ENCODE measurements at places on chromosomes 5 and 9.

DNA sequence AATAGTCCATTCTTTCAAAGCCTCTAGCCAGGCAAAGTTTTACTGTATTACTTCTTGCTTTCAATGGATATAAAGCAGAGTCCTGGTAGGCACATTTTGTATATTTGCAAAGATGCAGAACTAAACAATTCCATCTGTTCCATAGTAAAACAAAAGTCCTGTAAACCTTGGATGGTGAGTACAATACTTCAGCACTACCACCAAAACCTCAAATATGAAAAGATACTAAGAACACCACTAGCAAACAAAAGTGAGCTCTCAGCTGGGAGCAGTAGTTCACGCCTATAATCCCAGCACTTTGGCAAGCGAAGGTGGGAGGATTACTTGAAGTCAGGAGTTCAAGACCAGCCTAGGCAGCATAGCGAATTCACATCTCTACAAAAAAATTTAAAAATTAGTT lies 195.0 kb downstream of the MSX2 start:
- no peak for DNase-seq

DNA sequence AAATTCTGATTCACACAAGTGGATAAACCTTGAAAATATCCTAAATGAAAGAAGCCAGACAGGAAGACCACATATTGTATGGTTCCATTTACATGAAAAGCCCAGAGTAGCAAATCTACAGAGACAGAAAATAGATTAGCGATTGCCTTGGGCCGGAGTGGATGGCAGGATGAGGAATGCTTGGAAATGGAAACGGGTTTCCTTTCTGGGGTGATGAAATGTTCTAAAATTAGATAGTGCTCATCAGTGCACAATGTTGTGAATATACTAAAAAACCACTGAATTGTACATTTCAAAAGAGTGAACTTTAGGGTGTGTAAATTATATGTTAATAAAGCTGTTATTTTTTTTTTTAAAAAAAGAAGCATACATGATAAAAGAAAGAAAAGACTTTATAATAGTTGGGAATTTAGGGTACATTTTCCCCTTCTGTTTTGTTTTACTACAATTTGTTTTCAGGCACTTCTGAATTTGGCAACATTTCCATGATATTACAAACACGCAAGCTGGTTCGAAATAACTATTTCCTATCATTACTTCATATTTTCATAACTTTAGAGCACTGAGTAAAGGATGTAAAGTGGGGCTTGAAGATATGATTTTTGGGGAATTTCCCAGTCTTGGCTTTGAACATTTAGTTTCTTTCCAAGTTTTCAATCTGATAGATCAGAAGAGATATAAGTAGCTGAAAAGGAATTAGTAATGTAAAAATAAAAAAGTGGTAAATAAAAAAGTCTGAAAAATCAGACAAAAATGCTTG lies 23.9 kb downstream of the SLC35A4 start:
- DNase-seq: no peak

DNA sequence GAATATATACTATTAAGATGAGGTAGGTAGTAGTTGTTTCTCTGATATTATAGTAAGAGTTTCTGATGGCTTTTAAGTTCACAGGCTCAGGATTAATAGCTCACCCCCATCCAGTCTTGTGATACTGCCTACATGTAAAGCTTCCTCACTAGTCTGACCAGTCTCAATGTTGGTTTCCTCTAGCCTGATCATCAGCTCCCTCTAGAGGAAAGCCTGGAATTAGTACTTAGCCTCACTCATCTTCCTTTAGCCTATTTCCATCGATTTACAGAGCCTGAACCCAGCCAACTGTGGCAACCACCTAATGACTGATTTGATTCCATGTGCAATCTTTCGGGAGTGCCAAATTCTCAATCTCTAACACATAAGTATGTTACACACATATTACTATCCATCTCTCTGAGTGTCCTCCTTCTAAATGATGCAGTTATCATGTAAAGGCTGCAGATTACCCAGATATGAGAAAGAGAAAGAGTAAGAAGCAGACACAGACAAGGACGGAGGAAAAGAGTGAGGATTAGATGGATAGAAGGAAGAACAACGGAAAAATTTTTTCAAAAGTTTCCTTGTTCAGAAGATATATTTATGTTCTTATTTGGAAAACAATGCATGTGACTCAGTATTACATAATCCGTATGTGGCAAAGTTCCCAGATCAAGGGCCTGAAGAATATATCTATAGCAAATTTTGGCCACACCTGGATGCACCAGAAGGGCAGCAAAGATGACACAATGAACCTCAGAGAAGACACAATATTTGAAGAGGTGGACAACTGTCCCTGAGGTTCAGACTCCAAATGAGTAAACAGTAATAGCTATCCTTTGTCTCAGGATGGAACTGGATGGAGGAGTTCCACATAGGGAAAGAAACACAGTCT lies 333.7 kb downstream of the ELAVL2 start:
- no peak for DNase-seq

- DNase-seq: no peak
These were observed 2.1 kb downstream of the RPL7A start for GRCh38 chr9:133349965-133350616.

GRCh38 chr5:169893571-169893970 lies 86.7 kb downstream of the INSYN2B start:
- DNase-seq: no peak

DNA sequence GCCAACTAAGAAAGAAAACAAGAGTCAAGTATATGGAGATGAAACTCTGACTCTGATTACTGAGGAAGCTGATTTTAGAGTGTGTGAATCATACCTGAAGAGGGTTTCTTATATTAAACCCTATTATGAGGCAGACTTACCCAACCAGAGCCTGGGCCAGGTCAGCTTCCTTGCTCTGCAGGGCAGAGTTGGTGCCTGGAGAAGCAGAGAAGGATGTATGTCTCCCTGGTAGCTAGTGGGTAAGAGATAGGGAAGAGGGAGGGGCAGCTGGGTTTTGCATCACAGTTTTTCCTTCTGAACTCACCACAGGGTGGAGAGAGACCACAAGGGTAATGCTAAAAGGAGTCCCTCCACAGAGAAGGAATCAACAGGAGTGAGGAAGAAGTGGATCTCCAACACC lies 104.1 kb downstream of the CMYA5 start:
- no peak for DNase-seq

DNA sequence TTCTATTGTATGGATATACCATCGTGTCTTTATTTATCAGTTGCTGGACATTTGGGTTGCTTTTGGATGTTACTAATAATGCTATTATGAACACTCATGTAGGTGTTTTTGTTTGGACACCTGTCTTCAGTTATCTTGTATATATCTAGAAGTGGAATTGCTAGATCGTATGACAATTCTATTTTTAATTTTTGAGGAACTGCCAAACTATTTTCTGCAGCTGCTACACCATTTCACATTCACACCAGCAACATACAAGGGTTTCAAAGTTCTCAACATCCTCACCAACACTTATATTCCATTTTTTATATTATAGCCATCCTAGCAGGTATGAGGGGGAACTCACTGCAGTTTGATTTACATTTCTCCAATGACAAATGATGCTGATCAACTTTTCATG lies 324.6 kb downstream of the CAAP1 start:
- no peak for DNase-seq

GRCh38 chr5:96752341-96753016 lies 55.3 kb downstream of the ERAP1 start:
- DNase-seq: no peak

GRCh38 chr5:111667128-111667736 lies 89.8 kb downstream of the NREP start:
- no peak for DNase-seq

DNA sequence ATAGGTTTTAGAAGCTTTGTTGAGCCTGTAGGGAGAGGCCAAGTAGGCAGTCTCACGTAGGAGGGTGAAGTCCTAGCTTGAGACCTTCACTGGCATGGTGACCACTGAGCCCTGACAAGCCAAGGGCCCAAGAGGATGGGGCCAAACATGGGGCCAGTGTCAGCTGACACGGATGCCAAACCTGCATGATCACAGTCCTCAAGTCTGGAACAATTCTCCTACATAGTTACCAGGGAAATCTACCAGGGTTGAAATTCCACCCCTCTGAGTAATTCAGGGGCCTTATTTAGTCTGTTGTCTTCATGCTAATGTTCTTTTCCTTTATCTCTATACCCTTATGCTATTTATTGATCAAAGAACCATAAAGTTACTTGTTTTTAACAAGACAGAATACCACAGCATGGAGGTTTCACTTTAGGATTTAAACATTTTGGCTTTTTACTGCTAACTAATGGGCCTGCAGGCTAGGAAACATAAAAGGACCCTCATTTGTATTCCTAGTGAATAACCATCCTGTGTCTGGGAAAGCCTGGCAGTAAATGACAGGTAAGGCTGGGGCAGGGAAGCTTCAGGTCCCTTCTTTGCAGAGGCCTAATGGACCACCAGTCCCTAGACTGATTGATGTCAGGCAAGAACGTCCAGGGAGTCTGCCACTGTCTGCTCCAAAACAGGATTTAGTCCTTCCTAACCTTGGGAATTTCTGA lies 140.8 kb downstream of the FGF1 start:
- DNase-seq: no peak

All from stimulated activated effector memory CD8-positive, alpha-beta T cell treated with anti-CD3 and anti-CD28 coated beads, Interleukin-12 subunit alpha, Interleukin-12 subunit beta, amount 100 ng/mL, for 72 hours (primary cell).